ENCODE measurements at places on chromosomes 3 and 15.

DNA sequence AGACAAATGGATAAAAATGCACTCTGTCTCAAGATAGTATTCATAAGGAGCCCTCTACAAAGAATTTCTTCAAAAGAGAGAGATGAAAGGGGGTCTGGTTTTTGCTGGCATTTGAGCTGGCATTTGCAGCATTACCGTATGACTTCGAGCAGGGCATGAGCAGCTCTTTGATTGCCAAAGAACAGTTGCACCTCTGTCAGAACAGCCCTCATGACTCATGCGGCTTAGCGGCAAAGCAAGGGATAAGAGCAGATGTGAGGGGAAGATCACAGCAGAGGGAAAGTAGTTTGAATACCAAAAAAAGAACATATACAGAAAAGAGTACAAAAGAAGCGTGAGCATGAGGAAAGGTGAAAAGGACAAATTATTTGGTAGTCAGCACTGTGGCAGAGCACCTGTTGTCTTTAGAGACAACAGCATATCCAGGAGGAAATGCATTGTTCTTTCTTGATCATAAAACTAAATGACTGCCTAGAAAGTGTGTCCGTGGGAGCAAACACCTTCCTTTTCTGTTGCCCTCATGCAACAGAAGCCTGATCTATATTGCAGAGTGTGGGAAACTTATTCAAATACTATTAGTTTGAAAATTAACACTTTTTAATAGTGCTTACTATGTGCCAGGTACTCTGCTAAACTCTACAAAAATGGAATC lies 80.5 kb upstream of the SLC24A5 start:
- no peak for DNase-seq

GRCh38 chr3:139326707-139327106 lies 17.1 kb upstream of the MRPS22 start:
- DNase-seq: no peak

- DNase-seq: no peak
These were observed 304.5 kb downstream of the RBMS3 start for GRCh38 chr3:29585368-29585767.

DNA sequence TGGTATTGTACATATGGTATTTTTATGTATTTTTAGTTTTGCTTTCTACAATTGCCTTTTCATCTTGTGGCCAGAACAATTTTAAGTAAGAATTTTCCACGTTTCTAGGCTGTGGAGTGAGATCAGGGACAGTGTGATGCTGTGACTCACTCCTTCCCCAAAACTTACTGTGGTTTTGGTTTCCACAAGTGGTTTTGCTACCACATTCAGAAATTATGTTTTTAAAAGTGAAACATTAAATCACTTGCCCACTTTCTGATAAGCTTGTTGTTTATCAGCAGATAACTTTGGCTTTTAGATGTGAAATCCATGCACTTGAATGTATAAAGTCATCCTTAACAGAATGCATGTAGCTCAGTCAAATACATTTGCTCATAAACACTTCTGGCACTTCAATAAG lies 192.2 kb upstream of the THRB start:
- DNase-seq: no peak

DNA sequence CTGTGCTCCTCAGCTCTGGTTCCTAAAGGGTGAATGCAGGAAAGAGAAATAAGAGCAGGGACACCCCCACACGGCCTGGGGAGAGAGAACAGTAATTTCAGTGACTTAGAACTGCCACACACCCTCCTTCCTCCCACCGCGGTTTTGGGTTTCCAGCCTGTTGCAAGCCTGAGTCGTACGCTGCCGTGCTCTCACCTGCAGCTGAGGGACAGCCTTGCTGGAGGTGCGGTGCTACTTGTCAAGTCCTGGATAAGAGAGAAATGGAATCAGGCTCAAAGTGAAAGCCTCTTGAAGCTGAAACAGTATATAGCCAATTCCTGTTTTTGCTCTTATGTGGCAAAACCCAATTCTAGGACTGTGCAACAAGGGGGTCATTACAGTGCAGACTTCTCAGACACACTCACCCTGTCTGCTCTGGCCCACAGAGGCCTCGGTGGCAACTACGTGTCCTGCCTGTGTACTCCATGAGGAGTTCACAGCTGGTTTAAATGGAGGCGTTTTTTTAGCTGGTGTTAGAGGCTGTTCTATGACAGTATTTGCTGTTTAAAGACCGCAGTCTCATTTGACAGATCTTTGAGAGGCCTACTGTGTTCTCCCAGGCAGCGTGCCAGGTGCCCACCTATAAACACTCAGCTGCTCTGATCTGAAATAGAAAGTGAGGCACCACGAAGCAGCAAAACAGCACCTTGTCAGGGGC lies 42.9 kb downstream of the TBC1D2B start:
- DNase-seq: no peak

- DNase-seq: no peak
These were observed 191.5 kb upstream of the SLC24A5 start for GRCh38 chr15:47929138-47929803.

GRCh38 chr3:160106905-160107861 lies 118.0 kb upstream of the C3orf80 start:
- DNase-seq: no peak

- DNase-seq: no peak
These were observed 16.3 kb downstream of the HHLA2 start for GRCh38 chr3:108312656-108313055.

Data from Karpas-422 (cell line).